ENCODE measurements at places on chromosomes 12 and 14.

GRCh38 chr14:95440951-95441350 is 75.5 kb downstream of the SYNE3 start:
- DNase-seq = no peak

GRCh38 chr14:80867798-80868197 is 73.7 kb downstream of the CEP128 start:
- no peak for DNase-seq

DNA sequence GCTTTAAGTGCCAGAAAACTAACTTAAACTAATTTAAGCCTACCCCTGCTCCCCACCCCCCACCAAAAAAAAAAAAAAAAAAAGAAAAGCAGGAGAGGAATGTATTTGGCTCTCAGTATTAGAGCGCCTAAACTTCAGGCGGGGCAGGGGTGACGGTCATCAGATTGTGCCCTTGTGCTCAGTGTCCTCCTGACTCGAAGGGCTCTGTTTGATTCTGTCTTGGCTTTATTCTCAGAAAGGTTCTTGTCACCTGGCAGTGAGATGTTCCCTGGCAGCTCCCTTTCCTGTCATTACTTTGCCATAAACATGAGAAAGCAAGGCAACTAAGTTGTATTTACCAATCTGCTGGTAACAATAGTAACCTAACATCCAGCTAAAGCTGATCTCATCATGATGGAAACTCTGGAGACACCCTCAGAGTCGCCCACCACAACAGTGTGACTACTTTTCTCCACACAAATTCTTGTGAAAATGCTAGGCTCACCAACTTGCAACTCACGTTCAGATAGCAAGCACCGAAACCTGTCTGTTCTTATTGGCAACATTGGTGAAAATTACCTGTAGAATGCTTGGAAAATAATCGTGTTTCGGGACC is 39.0 kb upstream of the WNK1 start:
- no peak for DNase-seq

DNA sequence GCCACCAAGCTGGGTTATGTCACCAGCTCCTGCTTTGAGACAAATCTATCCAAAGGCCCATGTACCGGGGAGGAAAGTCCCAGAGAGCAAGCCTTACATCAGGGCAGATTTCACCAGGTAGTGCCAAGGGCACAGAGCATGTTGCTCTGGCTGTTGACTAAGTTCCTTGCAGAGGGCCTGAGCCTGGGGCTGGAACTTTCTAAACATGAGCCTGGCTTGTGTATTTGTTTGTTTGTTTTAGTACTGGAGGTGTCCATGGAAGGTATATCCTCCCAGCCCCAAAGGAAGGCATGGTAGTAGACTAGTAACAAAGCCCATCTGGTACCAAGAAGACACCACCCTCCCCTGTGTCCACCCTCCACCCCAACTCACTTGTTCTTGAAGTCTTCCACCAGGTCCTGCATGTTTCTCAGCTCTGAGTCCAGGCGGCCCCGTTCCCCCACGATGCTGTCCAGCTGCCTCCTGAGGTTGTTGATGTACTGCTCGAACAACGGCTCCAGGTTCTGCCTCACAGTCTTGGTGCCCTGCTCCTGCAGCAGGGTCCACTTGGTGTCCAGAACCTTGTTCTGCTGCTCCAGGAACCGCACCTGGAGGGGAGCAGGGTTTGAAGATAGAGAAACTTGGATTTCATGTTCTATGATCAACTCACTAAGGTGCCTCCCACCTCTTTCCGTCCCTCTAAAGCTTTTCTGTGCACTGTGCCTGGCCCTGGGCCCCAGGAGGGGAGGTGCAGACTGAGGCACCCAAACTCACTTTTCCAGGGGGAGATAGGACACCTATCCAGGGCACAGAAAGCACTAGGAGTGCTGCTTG is 1.4 kb downstream of the KRT5 start:
- DNase-seq = no peak

GRCh38 chr12:119211884-119212283 is 33.2 kb downstream of the HSPB8 start:
- DNase-seq = no peak

DNA sequence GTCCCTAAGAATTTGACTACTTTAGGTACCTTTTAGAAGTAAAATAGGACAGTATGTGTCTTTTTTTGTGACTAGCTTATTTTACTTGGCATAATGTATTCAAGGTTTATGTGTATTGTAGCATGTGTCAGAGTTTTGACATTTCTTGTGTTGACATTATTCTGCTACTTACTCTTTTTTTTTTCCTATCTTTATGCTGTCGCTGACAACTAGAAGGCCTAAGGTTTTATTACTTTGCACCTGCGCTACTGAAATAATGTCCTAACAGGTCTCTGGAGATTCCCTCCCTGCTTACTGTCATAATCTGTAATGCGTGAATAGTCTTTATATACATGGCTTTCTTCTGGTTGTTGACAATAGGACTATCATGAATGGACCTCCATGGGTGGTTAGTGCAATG is 43.0 kb downstream of the PDE3A start:
- DNase-seq = no peak
